Thoracic aorta (tissue), 2 donors: ENCODE measurements at places on chromosomes 11 and 22. TPM values are rescaled to one million over a fixed set of nuclear protein-coding genes. Genes with fewer than 3 reads are reported as not detected.

DNA sequence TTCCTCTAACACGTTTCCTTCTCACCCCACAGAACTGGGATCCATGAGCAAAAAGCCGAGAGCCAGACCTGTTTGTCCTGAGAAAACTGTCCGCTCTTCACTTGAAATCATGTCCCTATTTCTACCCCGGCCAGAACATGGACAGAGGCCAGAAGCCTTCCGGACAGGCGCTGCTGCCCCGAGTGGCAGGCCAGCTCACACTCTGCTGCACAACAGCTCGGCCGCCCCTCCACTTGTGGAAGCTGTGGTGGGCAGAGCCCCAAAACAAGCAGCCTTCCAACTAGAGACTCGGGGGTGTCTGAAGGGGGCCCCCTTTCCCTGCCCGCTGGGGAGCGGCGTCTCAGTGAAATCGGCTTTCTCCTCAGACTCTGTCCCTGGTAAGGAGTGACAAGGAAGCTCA, 24.0 kb downstream of the CD5 start:
- no peak overlapping the region for H3K27ac ChIP-seq
- H3K27me3 ChIP-seq: no peaks in the 10 kb centered on the region
- peak overlapping the region; percentile 56 for H3K4me3 ChIP-seq
- H3K4me1 ChIP-seq: peaks cover 19% of the 10 kb centered on the region

DNA sequence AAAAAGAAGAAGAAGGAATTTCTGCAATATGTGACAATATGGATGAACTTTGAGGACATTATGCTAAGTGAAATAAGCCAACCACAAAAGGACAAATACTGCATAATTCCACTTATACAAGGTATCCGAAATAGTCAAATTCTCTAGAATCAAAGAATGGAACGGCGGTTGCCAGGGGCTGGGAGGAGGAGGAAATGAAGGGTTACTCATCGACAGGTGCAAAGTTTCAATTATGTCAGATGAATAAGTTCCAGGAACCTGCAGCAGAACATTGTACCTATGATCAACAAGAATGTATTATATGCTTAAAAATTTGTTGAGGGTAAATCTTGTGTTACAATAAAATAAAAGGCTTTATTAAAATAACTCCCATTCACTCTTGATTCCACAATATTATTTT, 49.0 kb downstream of the SC5D start:
- DNase-seq: no peak
- H3K4me1 ChIP-seq: no peaks in the 10 kb centered on the region
- H3K27ac ChIP-seq: no peak overlapping the region
- H3K4me3 ChIP-seq: no peak overlapping the region

GRCh38 chr22:38309614-38310517, 7.4 kb downstream of the CSNK1E start:
- H3K27ac ChIP-seq: peak overlapping the region; percentile 98
- H3K27me3 ChIP-seq: no peaks in the 10 kb centered on the region
- H3K4me3 ChIP-seq: peak overlapping the region; percentile 4
- H3K36me3 ChIP-seq: peaks cover 2% of the 10 kb centered on the region
- peaks cover 90% of the 10 kb centered on the region for H3K4me1 ChIP-seq

GRCh38 chr11:69219991-69220390, 64.3 kb downstream of the SMIM38 start:
- no peak overlapping the region for H3K4me3 ChIP-seq
- H3K27ac ChIP-seq: no peak overlapping the region
- H3K4me1 ChIP-seq: peaks cover 13% of the 10 kb centered on the region
- H3K27me3 ChIP-seq: no peaks in the 10 kb centered on the region

DNA sequence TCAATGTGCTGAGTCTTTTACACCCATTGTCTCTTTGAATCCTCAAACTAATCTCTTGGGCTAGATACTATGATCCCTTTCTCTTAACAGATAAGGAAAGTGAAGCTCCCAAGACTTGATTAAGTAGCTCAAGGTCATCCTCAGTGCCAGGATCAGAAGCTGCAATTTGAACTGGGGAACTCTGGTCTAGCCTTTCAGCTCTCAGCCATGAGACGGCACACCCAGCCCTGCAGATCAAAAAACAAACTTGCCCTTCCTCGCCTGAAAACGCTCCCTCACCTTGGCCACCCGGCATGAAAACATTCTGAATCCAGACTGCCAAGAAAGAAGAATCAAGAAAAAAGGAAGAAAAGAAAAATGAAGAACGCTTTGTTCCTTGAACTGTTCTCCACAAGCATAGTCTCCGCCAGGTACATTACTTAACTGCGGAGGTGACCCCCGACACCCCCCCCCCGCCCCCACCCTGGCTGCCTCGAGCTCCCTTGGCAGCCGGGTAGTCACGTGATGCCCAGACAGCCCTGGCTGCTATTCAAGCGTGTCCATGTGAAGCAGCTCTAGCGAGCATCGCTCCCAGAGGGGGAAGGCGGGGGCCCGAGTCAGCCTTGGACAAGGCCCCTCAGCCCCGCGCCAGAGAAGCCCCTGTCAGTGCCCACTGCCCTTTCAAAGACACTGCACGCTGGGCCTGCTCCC, 451.2 kb downstream of the MIAT start:
- no peaks in the 10 kb centered on the region for H3K36me3 ChIP-seq
- peaks cover 53% of the 10 kb centered on the region for H3K4me1 ChIP-seq
- H3K27me3 ChIP-seq: no peaks in the 10 kb centered on the region
- H3K4me3 ChIP-seq: peak overlapping the region; percentile 11
- DNase-seq: no peak

- no peaks in the 10 kb centered on the region for H3K4me1 ChIP-seq
- no peak overlapping the region for H3K27ac ChIP-seq
- no peak overlapping the region for H3K4me3 ChIP-seq
- no peaks in the 10 kb centered on the region for H3K27me3 ChIP-seq
- no peaks in the 10 kb centered on the region for H3K36me3 ChIP-seq
Observed at GRCh38 chr11:121119440-121119839, 18.4 kb downstream of the TECTA start.

Gene MUC2
- not detected for total RNA-seq

Gene VSTM5
- not detected for total RNA-seq

Gene KLHL35
- total RNA-seq: 6.8 TPM

Gene SLC25A18
- not detected for total RNA-seq

Gene KCNQ1
- total RNA-seq: 25.3 TPM

Gene GLYAT
- total RNA-seq: not detected

Gene KRTAP5-10
- not detected for total RNA-seq

Gene OR1S2
- not detected for total RNA-seq

Gene GGTLC3
- not detected for total RNA-seq

Gene RAB3IL1
- 20.8 TPM for total RNA-seq
